ENCODE measurements at places on chromosomes 3 and 15.

DNA sequence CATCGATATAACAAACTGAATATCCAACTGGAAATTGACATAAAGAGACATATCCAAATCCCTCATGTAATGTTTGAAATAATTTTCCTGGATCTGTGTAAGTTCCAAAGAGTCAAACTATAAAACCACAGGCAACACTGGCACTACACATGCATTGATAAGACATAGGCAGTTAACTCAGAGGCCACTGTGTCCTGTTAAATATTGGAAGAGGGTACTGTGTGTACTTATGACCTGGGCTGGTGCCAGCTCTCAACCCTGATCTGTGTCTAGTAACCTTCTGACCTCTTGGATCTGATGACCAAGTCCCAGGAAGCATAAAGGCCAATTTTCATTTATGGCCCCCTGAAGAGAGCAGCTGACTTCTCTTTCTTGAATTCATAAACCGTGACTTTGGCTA lies 4.5 kb downstream of the NR1I2 start:
- no peak for DNase-seq

DNA sequence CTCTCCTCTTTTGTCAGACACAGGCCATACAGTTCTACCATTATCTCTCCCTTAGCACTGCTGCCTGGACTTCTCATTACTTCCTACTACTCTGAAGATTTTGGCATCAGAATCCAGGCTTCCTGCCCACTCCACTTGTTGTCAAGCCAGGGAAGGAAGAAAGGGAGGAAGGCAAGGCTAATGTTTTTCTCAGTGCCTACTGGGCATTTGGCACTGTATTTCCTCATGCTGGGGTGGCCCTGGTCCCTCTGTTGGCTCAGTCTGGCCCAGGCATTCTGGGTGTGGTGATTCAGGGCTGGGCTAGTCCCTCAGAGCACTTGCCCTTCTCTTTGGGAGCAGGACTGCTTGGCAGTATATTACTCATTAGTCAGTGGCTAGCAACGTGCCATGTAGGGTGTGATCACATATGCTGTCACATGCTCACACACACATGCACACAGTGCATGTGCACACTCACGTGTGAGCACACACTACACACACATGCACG lies 52.9 kb downstream of the BSN start:
- DNase-seq = no peak

- no peak for DNase-seq
Measured at GRCh38 chr15:89423981-89424380, 72.4 kb downstream of the RHCG start.

- DNase-seq = no peak
Measured at GRCh38 chr3:132652640-132653270, 6.9 kb downstream of the ACAD11 start.

- DNase-seq = no peak
Measured at GRCh38 chr15:88113613-88114308, 142.8 kb downstream of the NTRK3 start.

DNA sequence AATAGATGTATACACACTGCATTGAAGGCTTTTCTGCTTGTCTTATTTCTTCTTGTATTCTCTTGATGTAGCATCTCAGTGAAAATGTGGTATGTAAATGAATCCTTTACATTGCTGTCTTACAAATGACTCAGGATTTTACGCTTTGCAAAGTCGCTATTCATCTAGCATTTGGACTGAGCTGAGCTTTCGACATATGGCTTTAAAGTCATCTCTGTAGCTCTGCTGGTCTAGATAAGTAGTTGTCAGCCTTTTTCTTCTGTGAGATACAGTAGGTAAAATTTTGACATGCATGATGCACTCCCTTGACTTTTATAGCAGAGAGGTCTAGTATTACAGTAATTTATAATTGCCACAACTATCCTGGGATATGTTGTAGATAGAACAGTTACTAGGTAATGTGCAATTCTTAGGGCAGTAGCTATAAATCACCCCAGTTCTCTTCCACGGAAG lies 16.8 kb downstream of the MEF2A start:
- no peak for DNase-seq

DNA sequence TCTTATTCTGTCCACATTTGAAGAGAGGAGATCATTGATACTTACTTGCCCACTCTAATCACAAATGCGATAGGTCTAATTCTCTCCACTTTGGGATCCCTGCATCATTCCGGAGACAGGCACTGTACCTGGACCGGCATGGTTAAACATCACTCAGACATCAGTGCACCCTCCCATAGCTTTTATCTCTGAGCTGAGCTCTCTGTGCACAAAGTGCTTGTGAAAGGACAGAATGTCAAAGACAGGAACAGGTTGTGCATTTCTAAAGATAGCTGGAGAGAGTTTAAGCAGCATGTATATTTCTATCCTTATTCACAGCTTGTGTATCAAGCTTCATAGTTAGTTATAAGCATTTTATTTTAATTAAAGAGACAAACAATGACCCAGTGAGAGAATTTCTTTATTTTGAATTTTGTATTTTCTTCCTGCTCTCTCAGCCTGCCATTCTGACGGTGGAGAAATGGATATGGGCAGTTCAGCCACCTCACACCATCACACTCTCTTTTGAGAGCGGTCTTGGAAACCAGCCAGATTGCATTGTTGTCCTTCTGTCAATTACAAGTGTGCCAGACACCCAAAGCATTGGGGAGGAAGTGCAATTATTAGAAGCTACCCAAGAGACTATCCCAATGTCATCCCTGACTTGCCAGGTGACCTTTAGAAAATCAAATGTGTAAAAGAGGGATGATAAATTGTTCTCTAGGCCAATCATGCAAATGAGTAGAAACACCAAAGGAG lies 65.2 kb upstream of the CHL1 start:
- no peak for DNase-seq

DNA sequence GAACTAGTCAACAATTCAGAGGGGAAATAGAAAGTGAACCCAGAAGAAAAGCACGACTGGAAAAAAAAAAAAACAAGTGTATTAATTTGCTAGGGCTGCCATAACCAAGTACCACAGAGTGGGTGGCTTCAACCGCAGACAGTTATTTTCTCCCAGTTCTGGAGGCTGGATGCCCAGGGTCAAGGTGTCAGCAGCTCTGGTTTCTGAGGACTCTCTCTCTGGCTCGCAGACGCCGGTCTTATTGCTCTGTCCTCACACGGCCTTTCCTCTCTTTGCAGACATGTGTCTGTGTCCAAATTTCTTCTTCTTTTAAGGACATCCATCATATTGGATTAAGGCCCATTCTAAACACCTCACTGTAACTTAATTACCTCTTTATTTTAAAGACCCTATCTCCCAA lies 291.8 kb downstream of the XXYLT1 start:
- no peak for DNase-seq

DNA sequence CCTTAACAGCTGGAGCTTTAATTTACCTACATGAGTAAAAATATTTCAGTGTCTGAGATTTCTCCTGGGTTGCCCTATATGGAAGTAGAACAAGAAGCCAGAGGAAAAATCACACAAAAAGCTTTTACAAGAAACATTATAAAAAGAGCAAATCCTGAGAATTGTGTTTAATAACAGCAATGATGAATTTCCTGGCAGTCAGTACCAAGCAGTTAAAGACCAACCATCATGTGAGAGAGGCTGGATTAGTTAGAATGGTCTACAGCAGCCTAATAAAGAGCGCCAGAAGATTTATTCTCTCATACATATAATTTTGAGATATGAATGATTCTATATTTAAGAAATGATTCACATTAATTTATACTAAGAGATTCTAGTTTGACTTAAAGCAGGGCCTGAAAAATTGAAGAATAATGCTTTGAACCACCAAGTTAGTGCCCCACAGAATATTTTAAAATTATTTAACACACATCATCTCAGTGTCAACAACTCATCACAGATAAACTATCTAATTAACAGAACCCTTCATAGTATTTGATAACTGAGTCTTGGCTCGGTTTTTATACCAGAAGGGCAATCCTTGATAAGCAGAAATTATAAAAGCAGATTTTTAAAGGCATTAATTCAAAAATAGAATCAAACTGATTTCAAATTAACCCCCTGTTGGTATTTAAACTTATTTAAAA lies 59.9 kb upstream of the DPH6 start:
- DNase-seq = no peak

DNA sequence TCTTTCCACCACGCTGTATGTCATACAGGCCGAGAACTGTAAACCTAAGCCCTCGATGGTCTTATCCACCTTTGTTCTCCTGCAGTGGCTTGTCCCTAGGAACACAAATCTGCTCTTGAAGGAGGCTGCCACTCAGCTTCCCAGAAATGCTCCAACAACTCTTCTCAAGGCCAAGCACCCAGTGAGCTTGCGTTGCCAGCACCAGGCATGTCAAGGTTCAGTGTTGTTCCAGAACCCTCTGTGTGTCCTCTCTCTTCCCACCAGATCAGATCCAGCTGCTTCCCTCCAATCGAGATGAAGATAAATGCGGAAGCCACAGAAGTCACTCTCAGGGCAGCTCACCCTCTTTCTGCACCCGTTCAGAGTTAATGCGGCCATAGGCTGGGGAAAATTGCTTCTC lies 11.3 kb upstream of the MYZAP start:
- DNase-seq = no peak

GRCh38 chr15:50330921-50331320 lies 24.1 kb downstream of the GABPB1 start:
- no peak for DNase-seq

- no peak for DNase-seq
Measured at GRCh38 chr15:65795663-65796216, 3.6 kb upstream of the DENND4A start.

- DNase-seq = no peak
Measured at GRCh38 chr3:183898028-183898431, 13.3 kb upstream of the PARL start.

DNA sequence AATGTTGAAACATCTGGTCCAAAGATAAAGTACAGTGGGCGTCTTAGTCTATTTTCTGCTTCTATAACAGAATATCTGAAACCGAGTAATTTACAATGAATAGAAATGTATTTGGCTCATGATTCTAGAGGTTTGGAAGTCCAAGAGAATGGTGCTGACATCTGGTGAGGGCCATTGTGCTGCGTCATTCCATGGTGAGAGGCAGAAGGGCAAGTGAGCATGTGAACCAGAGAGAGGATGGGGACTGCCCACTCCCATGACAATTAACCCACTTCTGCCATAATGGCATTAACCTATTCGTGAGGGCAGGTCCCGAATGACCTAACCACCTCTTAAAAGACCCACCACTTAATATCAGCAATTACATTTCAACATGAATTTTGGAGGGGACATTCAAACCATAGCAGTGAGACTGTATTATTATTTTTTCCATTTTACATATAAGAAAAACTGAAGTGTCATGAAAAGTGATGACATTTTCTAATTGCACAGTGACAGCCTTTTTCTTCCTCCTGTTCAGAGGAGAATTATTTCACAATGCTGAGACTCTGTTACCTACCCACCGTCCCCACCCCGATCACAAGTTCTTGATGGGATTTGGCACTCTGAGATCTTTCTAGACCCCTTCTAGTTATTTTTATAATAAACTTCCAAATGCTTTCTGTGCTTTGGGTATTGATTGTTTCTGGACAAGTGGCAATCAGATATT lies 238.8 kb downstream of the RPLP1 start:
- DNase-seq = no peak

DNA sequence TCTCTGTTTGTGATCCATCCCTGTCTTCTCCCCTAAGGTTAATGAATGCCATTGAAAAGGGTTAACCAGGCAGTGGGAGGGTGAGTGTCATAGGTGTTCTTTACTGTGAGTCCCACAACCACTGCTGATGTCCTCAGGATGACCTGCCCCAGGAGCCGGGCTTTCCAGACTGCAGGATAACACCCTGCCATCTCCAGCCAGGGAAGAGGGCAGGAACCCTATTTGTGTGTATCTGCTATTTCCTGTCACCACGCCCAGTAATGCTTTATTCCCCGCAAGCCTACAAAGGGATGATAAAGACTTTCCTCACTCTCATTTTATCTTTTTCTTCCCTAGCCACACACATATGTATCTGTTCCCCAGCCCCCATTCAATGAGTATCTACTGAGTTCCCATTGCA lies 15.6 kb upstream of the CTXND1 start:
- no peak for DNase-seq

GRCh38 chr15:80703965-80704364 lies 8.9 kb downstream of the ABHD17C start:
- DNase-seq = no peak

DNA sequence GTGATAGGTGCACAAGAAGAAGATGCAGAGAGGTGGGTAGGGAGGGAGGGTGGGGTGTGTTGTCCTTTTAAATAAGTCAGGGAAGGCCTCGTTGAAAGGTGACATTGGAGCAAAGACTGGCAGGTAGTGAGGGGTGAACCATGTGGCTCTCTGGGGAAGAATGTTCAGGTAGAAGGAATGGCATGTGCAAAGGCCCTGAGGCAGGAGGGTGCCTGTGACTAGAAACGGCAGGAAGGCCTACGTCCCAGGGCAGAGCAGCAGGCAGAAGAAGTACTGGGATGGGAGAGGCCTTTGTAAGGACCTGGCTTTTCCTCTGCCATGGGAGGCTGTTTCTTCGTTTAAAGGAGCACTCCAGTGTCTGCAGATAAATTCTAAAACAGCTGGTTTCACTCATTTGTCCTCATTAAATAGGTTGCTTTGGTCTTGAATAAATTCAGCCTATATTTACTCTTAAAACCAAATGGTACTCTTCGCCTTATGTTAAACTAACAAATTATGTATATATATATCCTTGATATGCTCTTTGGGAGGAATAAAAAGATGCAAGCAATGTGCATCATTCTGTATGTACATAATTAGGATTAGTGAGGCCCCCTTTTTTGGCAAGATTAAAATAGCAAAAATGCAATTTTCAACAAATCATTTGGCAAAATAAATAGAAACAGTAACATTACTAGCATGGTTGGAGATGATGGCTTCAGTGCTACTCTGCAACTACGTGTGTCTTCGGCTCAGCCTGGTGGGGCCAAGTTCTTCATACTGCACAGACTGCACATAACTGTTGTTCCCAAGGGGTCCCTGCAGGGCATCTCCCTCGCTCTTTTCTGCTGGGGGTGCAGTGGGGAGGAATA lies 151.4 kb downstream of the KLF13 start:
- DNase-seq = no peak

GRCh38 chr15:64501396-64501715 lies 41.0 kb downstream of the ZNF609 start:
- DNase-seq = no peak

GRCh38 chr15:96222981-96223380 lies 107.5 kb upstream of the NR2F2 start:
- no peak for DNase-seq

DNA sequence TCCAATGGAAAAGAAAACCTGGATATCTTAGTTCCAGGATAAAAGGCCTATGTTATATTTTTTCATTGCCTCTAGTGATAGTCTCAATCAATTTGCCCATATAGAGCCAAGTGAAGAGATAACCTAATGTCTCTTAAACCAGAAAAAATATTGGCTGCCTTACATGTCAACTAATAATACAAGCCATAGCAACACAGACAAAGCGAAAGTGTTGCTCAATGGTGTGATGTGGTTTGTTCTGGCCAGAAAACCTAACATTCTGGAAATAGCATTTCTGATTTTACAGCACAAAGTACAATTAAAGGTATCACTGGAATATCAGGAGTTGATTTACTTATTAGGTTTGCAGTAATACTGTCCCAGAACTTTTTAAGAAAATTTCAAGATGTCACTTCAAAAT lies 101.5 kb downstream of the ATP8B4 start:
- peak; percentile 18 for DNase-seq

- DNase-seq = no peak
Measured at GRCh38 chr3:156050918-156051317, 69.5 kb upstream of the KCNAB1 start.
